KBM-7 (cell line): ENCODE measurements at places on chromosomes 7 and 10.

DNA sequence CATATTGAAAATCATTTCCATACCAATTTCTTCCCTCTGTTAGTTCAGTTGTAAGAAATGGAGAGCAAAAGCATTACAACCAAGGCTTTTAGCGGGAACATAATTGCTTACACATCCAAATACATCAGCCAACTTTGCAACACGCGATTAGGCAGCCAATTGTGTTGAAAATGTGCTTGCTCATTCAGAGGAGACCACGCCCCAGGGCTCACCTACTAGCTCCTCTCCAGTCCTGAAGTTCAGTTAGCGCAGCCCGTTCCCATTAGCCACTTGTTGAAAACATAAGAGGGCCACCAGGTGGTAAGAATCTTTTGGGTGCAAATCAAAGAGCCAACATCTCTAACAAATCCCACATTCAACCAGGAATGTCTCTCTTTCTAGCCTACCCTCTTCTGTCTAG, 213.2 kb upstream of the MDFIC start:
- no peak for DNase-seq

DNA sequence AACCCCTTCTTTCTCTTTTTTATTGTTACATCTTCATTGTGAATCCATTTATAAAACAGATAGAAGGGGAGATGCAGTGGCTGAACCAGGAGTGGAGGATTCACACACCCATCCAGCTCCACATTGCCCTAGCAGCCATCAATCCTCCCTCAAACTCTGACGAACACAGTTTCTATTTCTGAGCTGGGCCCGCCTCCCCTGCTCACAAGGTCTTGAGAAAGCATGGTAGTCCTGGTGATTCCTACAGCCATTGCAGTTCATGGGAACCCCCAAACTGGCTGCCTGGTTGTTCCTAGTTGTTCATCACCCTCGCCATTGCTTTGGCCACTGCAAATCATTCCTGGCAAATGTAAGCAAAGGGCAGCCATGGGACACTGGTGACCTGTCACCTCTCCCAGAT, 258.5 kb upstream of the AOAH start:
- no peak for DNase-seq

DNA sequence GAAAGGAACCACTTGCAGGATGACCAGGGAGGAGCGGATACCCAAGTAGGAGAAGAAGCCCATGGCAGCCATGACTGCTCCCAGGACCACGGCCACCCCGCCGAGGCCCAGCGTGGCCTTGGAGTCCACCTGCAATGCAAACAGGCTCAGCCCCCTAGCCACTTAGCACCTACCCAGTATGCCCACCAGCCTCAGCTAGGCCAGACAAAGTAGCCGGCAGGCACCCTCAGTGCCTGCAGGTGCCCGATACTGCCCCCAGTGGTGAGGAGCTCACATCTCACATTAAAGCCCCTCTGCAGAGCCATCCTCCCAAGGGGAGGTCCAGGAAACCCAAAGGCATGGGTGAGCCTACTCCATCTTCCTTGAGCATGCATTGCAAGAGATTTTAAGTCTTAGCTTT, 6.6 kb downstream of the NPC1L1 start:
- peak; percentile 59 for DNase-seq

DNA sequence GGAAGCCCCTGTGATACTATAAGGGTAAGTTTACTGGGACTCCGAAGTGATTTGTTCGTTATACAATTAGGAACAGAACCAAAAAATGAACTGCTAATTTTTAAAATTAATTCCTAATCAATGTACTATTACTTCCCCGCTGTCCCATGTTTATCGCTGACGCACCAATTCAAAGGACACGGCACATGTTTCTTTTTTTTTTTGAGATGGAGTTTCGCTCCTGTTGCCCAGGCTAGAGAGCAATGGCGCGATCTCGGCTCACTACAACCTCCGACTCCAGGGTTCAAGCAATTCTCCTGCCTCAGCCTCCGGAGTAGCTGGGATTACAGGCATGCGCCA, 1.5 kb upstream of the FMC1 start:
- no peak for DNase-seq

DNA sequence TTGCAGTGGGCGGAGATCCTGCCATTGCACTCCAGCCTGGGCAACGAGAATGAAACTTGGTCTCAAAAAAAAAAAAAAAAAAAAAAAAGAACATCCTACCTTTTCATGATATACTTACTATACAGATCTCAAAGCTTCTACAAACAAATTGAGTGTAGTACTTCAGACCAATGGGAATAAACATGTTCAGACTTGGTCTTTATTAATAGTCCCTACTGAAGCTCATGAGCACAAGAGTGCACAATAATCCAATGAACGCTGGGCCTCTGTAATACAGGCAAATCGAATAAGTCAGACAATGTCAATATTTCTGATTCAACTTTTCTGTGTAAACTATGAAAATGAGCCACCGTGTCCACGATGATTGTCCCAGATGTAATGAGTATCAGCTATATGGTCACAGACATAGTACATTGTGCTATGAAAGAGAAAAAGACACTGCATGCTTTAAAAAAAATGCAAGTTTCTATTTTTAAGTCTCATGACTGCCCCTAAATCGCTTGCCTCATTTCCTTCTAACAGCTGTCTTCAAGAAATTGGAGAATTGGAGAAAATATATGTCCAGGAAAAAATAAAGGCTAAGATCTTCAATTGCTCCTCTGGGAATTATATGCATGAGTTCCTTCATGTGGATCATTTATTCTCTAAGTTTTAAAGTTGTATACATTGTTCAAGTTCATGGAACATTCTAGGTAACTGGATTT, 64.0 kb upstream of the CTTNBP2 start:
- DNase-seq: no peak

DNA sequence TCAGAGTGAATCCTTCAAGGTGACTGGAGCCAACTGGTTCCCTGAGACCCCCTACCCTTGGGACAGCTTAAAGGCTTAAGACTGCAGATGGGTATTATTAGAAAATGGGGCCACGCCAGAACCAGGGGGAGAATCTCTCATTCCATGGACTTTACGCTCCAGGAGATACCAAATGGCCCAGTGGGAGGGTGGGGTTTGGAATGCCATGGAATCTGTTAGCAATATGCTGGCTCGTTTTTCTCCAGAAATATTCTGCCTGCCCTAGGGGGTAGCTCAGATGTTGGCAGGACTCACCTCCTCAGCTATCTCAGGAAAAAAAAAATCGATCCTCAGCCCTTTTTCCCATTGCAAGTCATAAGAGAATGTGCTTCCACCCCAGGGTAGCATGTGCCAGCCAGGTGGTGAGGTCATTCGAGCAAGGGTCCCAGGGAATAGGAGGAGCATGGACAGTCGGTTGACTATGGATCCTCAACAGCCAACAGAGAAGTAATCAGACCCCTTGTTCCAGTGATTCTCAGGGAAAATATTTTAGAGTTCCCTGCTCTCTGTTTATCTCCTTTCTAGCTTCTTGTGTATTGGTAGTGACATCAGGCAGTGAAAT, 22.9 kb downstream of the SVIL start:
- no peak for DNase-seq

DNA sequence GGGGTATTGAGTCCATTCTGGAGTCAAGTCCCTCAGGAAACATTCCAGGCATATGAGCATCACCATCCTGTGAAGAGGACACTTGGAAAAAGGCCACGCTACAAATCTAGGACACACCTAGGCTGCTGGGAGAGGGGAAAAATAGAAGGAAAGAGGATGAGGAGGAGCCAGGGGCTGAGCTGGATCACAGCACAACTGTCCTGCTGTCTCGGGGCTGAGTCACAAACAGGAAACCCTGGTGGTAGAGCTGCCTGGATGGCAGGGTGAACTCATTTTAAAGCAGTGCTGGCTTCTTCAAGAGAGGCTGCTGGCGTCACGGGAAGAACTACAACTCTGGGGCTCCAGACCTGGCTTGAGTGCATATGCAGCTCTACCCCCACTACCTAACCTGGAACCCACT, 151.5 kb downstream of the RNF216 start:
- DNase-seq: peak; percentile 34

DNA sequence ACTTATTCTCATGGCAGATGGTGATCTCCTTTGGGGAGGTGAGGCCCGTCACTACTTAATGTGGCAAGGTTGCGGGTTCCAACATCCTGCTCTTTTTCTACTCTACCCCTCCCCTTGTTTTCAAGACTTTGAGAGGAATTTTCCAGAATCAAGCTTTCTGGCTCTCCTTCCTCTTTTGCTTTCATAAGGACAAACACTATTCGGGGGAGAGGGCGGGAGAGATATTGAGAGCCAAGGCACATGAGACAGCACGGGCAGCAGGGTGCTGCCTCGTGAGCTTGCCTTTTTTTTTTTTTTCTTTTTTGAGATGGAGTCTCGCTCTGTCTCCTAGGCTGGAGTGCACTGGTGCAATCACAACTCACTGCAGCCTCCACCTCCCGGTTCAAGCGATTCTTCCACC, 6.9 kb upstream of the PFKFB3 start:
- DNase-seq: peak; percentile 49

GRCh38 chr7:37510043-37510634, 61.5 kb upstream of the ELMO1 start:
- peak; percentile 45 for DNase-seq

DNA sequence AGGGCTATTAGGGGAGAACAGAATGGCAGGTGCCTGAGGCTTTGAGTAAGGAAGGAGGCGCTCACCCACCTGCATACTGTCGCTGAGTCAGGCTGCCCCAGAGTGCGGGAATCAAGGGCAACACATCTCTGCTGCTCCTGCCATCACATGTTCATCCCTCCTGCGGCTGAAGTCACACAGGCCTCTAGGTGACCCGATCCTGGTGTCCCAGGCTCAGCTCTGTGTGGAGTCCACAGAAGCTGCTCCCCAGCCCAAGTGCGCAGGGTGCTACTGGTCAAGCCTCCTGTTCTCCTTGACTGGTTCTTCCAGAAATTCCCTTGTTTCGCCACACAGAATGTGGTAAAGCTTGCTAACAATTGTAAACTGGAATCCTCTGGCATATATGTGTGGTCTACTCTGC, 96.9 kb upstream of the IL6 start:
- no peak for DNase-seq

DNA sequence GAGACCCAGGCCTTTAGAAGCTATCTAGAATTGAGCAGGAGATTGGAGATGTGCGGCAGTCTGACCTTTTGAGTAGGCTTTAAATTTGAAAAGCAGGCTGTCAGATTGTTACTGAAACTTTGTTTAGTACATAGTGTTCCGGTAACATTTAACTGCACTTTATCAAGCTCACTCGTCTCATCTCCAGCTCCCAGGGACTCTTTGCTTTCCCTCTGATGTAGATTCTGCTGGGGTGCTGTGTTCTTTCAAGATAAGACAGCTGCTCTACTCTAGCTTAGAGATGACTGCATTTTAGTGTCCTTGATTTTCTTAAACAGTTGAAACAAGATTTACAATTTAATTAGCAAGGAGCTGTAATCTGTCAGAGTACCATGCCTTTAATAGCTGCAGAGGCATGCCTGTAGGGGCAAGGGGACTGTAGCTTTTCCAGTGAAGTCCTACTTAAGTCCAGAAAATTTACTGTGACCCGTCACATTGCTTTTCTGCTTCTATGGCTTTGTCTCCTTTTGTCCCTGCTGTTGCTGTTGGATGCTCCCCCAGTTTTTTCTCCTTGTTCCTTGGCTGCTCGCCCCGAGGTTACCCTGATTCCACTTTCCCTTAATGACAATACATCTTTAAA, 56.4 kb upstream of the MTPN start:
- DNase-seq: no peak

GRCh38 chr10:116371737-116372136, 47.5 kb downstream of the CCDC172 start:
- DNase-seq: no peak

- DNase-seq: no peak
These were observed 22.1 kb upstream of the SAR1A start for GRCh38 chr10:70192326-70192968.

DNA sequence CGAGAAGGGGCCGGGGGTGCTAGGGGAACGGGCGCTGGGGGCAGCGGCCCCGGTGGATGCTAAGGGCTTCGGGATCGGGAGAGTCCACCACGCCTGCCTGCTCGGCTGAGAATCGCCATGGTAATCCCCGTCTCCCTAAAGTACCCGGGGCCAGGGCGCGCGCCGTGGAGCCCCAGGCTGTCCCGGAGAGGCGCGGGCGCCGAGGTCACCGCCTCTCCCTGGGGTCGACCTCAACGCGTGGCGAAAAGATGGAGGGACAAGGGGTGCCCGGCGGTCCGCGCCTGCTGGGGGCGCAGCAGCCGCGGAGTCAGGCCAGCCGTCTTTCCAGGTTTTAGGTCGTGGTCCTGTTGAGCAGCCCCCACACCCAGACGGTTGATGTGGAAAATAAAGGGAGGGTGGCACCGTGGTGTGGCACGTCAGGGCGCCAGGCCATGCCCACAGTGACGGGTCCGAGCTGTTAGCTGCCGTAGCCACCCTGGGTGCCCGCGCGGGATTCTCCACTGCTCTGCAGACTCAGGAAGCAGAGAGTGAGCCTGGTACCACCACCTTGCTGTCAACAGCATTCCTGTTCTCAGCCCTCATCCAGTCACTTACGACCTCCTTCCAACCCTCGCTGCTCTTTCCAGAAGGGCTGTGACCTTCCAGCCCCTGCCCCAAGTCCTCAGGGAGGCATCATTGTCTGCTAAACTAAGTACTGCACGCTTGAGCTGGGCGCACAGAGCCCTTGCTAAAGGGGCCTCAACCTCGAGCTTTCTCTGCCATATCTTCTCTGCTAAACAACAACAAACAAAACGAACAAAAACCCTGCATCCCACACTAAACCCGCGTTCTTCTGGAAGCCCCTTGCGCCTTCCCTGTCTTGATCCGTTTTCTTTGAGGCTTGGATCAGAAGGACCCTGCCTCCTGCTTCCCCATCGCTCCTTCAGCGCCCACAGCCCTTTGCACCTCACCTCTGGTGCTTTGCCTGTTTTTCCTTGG, 666 bp downstream of the SMKR1 start:
- peak; percentile 46 for DNase-seq

DNA sequence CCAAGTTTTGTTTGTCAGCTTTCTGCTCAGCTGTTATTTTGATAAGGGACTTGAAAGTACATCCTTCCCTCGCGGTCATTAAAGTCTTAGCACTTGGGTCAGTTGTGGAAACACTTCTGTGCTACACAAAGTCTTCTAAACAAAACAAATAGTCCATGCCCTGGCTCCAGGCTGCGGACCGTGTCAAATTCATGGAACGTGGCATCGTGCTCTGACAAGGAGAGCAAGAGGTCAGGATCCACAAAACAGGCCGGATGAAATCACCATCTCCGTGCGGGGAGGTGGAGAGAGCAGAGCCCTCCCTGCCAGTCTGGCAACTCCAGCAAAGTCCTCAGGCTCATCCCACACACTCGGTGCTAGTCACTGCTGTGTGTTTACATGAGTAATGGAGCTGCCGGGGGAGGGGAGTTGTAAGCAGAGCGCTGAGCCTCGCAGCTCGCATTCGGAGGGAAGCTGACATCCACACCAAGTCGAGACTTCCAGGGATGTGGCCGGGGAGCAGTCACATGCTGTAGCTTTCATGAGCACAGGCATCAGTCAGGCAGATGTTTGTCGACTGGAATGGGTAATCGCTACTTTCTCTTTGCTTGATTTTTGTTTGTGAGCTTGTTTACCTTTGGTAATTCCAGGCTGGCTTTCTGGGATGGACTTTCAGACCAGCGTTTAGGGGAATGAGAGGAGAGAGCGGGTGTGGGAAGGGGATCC, 147.6 kb downstream of the ARID5B start:
- no peak for DNase-seq

DNA sequence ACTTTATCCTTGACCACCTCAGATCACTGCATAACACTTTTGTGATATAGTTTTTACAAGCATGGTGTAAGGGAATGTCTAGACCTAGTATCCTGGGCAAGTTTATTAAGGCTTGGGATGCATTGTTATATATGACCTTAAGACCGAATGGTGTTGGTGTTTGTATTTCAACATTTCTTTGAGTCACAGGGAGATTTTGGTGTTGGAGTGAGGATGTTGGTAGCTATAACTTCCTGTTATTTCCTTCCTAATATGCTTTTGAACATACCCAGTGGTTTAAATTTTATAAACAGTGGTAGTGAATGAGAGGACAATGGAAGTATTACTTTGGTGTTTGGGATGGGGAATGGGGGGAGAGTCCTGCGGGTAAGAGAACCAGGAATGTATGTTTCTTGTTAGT, 2.6 kb downstream of the EXOC4 start:
- DNase-seq: peak; percentile 8
